ENCODE measurements at places on chromosomes 7 and 10. TPM values are rescaled to one million over a fixed set of nuclear protein-coding genes. Genes with fewer than 3 reads are reported as not detected.

DNA sequence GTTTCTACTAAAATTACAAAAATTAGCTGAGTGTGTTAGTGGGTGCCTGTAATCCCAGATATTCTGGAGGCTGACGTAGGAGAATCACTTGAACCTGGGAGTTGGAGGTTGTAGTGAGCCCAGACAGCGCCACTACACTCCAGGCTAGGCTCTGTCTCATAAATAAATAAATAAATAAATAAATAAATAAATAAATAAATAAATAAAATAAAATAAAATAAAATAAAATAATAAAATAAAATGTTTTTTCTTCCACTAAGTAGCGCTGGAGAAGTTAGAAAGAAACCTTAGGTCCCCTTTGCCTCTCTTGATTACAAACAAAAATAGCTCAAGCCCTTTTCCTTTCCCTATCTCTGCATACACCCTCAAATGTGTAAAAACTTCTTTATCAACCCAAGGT, 525.9 kb downstream of the IPMK start:
- no peak for DNase-seq

GRCh38 chr10:122152544-122152943, 118.6 kb upstream of the BTBD16 start:
- DNase-seq = no peak

GRCh38 chr7:75601539-75601938, 109.4 kb downstream of the SPDYE5 start:
- DNase-seq = no peak

DNA sequence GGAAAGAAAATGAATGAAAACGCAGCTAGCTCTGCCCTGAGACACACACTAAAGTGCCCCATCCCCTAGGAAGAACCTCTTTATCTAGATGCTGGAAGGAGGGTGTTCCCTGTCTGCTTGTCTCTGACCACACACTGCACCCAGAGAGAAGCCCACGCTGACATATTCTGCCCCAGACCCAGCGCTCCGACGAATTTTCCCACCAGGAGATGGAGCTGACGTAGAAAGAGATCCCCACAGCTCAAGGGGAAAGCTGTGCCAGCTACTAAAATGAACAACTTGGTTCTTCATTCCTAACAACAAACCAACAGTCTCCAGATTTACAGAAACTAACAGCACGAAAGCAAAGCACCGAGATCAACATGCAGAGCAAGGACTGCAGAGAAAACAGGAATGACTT, 73.3 kb downstream of the KIAA1549 start:
- DNase-seq = no peak

DNA sequence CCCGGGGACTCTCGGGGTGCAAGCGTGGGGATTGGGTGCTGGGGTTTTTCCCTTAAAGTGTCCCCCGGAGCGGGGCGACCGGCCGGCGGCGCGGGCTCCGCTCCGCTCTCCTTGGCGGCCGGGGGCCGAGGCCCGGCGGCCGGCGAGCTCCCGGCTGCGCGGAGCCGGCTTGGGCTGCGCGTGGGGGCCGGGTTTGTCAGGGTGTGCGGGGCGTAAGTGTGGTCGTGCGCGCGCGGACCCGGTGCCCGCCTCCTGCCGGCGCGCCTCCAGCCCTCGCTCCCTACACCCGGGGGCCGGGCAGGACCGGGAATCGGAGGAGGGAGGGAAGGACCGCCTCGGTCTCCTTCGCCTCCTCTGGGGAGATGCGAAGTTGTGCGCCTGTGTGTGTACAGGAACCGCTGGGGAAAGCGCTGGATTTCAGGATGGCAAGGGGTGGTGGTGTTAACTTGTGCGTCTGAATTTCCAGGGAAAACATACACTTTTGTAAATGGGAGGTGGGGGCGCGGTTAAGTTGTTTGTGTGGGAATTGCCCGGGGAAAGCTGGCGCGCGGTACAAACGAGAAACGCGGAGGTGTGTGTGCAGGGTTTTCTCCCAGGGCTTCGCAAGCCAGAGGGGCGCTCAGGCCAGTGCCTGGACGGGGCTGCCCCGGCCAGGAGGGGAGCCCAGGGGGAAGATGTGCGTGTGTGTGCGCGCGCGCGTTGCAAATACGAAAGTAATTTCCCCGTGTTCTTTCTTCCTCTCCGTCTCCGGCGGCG, 737 bp downstream of the ZMIZ1 start:
- peak; percentile 66 for DNase-seq

DNA sequence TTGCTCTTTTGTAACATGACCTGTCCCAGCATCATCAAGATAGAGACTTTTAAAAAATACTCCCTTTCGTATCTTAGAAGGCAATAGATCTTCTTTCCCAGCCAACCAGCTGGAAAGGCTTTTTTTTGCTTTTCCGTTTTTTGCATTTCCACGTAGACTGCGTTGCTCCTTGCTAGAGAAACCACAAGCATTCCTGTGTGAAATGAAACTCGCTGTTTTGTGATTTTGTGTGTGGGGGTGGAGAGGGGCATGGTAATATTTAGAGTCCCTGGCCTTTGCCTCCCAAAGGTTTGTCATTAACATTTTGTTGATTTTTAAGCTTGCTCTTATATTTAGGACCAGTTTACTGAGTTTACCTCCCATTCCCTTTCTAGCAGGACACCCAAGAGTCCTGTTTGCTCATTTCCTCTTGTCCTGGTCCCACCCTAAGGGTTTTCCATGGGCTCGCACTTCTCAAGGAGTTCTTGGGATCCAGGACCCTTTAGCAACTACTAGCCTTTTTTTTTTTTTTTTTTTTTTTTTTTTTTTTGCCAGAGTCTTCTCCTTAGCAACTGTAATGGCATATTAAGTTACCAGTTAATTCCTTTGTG, 243.6 kb downstream of the BICC1 start:
- no peak for DNase-seq

DNA sequence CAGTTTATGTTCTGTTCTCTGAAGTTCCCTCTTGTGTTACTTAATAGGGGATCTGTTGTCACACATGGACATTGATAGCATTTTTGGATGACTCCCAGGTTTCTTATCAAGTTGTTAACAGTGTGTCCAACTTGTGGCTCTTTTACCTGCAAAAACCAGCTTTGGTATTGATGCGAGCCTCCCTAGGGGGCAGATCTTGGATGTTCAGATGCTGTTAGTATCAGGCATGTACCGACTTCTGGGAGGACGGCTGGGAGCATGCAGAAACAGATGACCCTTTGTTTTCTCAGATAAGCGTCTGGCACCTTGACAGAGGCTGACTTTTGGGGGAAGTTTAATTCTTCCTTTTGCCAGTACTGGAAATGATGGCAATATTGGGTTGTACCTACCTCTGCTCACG, 2.2 kb downstream of the PLPP4 start:
- DNase-seq = no peak

GRCh38 chr7:151308791-151309190, 32.8 kb upstream of the NUB1 start:
- DNase-seq = no peak

- DNase-seq = no peak
Measured at GRCh38 chr7:53656881-53657280, 621.4 kb downstream of the POM121L12 start.

DNA sequence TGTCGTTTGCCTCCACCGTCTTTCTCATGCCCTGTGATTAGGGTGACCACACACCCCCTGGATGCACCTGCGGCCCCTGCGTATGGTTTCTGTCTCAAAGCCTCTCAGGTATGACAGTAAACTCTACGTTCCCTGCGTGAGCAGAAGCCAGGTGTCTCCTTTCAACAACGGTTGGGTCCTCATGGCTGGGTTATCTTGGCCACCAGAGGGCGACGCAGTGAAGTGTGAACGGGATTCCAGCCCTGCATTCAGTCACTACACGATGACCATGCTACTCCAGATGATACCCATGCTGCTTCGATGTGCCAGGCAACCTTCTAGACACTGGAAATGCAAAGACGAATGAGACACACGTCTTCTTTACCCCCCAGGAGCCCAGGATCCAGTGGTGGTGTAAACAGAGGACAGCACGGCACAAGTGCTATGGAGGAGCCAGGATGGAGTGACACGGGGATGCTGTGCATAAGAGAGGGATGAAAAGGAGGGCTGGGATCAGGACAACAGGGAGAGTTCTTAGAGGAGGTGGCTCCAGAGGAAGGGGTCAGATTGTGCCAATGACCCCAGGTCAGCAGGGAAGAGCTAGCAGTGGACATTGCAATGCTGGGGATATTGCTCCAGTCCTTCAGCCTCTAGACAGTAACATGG, 228.1 kb upstream of the PFKP start:
- no peak for DNase-seq

DNA sequence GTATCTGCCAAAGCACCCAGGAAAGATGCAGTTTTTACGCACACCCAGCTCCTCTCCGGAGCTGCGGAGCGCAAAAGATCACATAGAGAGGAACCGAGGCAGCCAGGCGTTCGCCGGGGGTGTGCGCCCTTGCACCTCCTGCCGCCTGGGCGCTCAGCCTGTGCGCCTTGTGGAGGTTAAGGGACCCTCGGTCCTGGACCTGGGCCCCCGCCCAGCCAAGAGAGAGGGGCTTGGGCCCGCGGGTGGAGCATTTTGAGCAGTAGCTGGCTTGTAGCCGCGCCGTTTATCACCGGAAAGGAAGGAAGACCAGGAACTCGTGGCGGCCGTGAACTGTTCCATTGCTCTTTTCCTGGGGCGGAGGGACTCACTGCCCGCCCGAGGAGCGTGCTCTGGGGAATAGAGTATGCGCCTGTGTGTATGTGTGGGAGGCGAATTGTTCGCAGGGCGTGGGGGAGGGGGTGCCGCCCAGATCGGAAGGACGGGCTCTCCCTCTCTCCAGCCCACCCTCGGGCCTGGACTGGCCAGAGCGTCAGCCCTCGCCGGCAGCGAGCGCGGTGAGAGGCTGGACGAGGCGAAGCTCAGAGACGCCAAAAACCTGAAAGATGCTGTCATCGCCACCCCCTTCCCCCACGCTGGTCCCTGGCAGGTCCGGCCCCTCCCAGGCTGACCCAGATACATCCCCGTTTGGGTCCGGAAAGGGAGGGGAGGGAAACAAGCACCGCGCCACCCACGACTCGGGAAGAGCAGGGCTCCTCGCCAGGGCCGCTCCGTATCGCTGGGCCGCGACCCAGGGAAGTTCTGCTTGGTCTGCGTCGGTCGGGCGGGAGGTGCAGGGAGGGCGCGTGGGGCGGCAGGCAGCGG, 1.2 kb upstream of the WNT2 start:
- peak; percentile 97 for DNase-seq

DNA sequence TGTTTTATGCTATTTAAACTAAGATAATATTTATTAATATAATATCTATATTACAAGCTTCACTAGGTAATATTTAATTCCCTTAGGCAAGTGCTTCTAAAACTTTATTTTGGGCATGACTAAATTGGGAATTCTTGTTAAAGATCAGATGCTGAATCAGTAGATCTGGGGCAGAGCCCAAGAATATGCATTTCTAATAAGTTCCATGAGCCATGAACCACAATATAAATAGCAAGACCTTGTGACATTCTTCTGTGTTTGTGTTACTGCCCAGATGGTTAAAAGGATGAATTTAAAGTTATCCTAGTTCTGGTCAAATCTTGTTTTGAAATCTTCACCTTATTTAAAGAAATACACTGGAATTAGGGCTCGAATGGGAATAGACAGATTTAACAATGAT, 258.4 kb upstream of the CACNA2D1 start:
- DNase-seq = no peak

GRCh38 chr10:132833421-132834111, 47.6 kb upstream of the NKX6-2 start:
- DNase-seq = no peak

DNA sequence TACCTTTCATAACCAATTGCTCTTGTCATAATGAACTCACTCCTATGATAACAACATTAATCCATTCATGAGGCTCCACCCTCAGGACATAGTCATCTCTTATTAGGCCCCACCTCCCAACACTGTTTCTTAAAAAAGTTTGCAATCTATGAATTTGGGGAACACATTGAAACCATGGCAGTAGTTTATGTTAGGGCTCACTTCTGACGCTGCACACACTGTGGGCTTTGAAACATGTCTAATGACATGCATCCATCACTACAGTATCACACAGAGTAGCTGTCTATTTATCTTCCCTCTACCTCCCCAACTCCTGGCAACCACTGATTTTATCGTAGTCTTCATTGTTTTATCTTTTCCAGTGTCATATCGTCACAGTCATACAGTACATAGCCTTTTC, 299.8 kb downstream of the GLRX3 start:
- DNase-seq = no peak

- no peak for DNase-seq
Measured at GRCh38 chr7:134946260-134946659, 40.0 kb upstream of the AGBL3 start.

- DNase-seq = no peak
Measured at GRCh38 chr10:78442836-78443550, 409.3 kb downstream of the RPS24 start.

DNA sequence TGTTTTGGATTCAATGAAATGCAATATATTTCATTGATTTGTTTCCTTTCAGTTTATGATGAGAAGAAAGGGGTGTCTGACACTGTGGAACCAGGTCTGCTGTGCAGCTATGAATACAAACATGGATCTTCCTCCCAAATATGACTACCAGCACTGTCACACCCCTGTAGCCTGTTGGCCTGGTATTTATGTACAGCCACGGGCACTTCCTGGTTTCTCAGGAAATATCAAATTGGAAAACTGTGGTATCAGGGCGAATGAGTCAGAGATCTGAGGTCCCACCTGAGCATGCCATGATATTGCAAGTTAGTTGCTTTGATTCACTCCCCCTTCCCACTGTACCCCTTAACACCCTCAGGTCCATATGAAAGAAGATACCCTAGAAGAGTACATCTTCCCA, 87.8 kb downstream of the DNMBP start:
- no peak for DNase-seq

DNA sequence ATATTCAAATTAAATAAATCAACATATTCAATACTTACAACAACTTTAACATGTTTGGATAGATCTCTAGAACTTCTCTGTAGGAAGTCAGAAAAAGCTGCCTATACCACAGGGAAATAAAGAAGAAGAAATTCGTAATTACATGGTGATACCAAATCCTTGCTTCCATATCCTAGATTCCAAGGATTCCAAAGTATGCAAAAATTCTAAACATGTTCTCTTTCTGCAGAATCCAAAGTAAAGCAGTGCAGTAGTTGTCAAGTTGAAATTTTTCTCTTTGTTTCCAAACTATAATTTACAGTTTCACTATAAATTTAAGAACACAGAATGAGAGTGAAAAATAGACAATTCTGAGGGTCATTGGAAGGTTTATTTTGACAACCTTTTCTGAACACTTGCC, 233.7 kb upstream of the PTN start:
- DNase-seq = no peak

The RAMP3 gene
- total RNA-seq = 47.3 TPM

The BLNK gene
- 18.7 TPM for total RNA-seq

The ACTL6B gene
- not detected for total RNA-seq

The ZNF33B gene
- 41.2 TPM for total RNA-seq

The FAM180A gene
- total RNA-seq = 2.1 TPM

The CRTAC1 gene
- total RNA-seq = 82.4 TPM

The TCERG1L gene
- total RNA-seq = 0.09 TPM

The SRGN gene
- 188 TPM for total RNA-seq

The CLDN3 gene
- 43.8 TPM for total RNA-seq

The GIMAP6 gene
- total RNA-seq = 38.9 TPM

The GRB10 gene
- total RNA-seq = 68.6 TPM

The GIMAP2 gene
- 24.9 TPM for total RNA-seq

The CHPF2 gene
- 23.3 TPM for total RNA-seq

The ERVW-1 gene
- total RNA-seq = not detected

The ZNF239 gene
- 3.5 TPM for total RNA-seq

The SCART1 gene
- total RNA-seq = 4.8 TPM

Measured in lung (tissue), 17 donors.